ENCODE measurements at places on chromosomes 4 and X. TPM values are rescaled to one million over a fixed set of nuclear protein-coding genes. Genes with fewer than 3 reads are reported as not detected.

DNA sequence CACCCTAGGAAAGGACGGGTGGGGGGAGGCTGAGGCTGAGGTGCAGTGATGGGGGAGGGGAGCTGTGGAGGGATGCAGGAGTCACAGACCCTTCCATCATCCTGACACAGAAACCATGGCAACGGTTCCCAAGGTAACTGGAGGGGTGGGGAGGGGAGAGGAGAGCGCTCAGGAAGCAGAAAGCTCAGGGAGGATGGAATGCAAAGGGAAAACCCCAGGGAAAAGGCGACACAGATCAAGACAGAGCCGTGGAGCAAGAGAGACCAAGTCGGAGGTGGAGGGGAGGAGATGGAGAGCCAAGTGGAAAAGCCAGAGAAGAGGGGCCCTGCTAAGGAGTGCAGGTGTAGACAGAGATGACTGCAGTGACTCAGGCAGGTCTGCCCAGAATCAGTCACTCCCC is 14.5 kb downstream of the L1CAM start:
- no peak overlapping the region for H3K4me3 ChIP-seq
- no peaks in the 10 kb centered on the region for H3K27me3 ChIP-seq
- H3K27ac ChIP-seq, result no peak overlapping the region
- H3K4me1 ChIP-seq, result no peaks in the 10 kb centered on the region
- no peak for DNase-seq

Gene EDNRA
- 1.4 TPM for total RNA-seq

- H3K4me3 ChIP-seq, result no peak overlapping the region
- no peaks in the 10 kb centered on the region for H3K27me3 ChIP-seq
- DNase-seq, result peak; percentile 49
- H3K27ac ChIP-seq, result peak overlapping the region; percentile 44
Measured at GRCh38 chrX:46628460-46629371, 55.2 kb downstream of the CHST7 start.

DNA sequence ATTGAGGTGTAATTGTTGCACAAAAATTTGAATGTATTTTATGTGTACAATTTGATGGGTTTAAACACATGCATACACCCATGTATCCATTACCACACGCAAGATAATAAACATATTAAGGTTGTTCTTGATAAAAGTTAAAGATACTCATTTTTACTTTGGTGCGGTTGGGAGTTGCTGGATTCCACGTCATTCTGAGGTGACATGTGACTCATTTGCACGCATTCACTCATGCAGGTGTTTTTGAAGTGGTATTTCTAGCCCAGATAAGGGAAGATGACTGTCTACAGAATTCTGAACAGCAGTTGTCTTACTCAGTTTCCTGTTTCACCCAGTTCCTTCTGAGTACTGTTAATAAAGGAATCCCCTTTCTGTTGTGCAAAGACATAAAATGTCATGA is 142.0 kb downstream of the RTL3 start:
- no peak overlapping the region for H3K27ac ChIP-seq
- no peaks in the 10 kb centered on the region for H3K36me3 ChIP-seq
- H3K4me3 ChIP-seq, result no peak overlapping the region
- H3K4me1 ChIP-seq, result no peaks in the 10 kb centered on the region
- no peaks in the 10 kb centered on the region for H3K27me3 ChIP-seq
- no peak for DNase-seq

GRCh38 chr4:26299254-26299882 is 21.4 kb upstream of the RBPJ start:
- H3K27ac ChIP-seq, result no peak overlapping the region
- H3K27me3 ChIP-seq, result no peaks in the 10 kb centered on the region
- H3K36me3 ChIP-seq, result no peaks in the 10 kb centered on the region
- H3K4me1 ChIP-seq, result no peaks in the 10 kb centered on the region

DNA sequence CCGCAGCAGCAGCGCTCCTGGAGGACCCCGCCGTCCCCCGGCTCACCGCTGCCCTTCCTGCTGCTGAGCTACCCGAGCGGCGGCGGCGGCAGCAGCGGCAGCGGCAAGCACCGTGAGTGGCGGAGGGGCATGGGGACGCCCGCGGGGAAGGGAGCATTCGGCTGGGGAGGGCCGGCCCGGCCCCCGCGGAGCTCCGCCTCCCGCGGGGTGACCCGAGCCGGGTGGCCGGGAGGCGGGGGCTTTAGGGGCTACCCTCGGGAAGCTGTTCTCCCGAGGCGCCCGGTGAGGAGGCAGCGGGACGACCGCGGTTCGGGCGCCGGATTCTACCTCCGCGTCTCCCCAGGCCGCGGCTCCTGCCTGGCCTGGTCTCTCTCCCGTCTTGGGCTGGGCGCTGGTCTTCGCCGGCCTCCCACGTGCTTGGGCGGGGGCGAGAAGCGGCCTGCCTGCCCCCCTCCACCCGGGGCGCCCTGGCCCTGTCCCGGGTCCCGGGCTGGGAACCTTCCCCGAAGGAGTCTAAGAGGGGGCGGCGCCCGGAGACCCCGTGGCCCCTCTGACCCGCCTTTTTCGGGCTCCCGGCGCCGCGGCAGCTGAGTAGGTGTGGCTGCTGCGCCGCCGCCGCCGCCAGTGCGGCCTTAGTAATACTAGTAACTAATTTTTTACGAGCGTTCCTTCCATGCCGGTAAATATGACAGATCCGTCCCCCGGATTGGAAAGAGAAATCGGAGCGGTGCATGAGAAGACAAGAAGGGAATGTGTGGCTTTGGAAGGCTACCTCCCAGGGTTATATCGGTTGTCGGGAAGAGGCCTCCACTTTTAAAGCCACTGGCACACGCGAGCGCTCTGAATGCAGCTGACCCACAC is 16.4 kb upstream of the RUFY3 start:
- H3K4me3 ChIP-seq, result peak overlapping the region; percentile 77
- H3K27ac ChIP-seq, result peak overlapping the region; percentile 93
- H3K36me3 ChIP-seq, result no peaks in the 10 kb centered on the region
- no peaks in the 10 kb centered on the region for H3K27me3 ChIP-seq
- H3K4me1 ChIP-seq, result peaks cover 16% of the 10 kb centered on the region

Gene PAGE2
- not detected for total RNA-seq

- no peak for DNase-seq
- no peaks in the 10 kb centered on the region for H3K4me1 ChIP-seq
- H3K36me3 ChIP-seq, result no peaks in the 10 kb centered on the region
- no peaks in the 10 kb centered on the region for H3K27me3 ChIP-seq
- no peak overlapping the region for H3K4me3 ChIP-seq
Measured at GRCh38 chr4:101356928-101357327, 9.6 kb upstream of the PPP3CA start.

DNA sequence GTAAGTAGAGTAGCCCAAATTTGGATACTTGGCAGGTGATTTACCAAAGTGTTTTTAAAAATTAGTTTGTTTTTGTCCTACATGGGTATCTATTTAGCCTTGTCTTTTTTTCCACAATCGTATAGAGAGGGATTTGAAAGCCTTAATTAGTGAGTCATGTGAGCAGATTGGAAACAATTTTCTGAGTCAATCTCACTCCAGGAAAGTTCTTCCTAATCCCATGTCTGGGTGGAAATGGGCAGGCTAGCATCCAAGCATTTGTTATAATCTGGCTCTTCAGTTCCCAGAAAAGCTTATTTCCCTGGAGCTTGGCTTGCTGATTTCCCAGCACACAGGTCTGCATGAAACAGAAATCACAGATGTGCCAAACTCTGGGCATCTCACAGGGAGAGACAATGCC is 426.9 kb upstream of the BOD1L1 start:
- no peak for DNase-seq
- no peak overlapping the region for H3K27ac ChIP-seq
- H3K4me3 ChIP-seq, result no peak overlapping the region
- no peaks in the 10 kb centered on the region for H3K36me3 ChIP-seq

Gene GPR50
- not detected for total RNA-seq

- no peak for DNase-seq
- H3K4me3 ChIP-seq, result no peak overlapping the region
- H3K27ac ChIP-seq, result no peak overlapping the region
- no peaks in the 10 kb centered on the region for H3K36me3 ChIP-seq
- no peaks in the 10 kb centered on the region for H3K4me1 ChIP-seq
Measured at GRCh38 chrX:18348047-18348446, 6.4 kb downstream of the SCML2 start.

GRCh38 chr4:158739600-158739999 is 16.4 kb upstream of the PPID start:
- DNase-seq, result no peak
- no peak overlapping the region for H3K4me3 ChIP-seq
- H3K27me3 ChIP-seq, result no peaks in the 10 kb centered on the region
- H3K36me3 ChIP-seq, result no peaks in the 10 kb centered on the region
- H3K4me1 ChIP-seq, result no peaks in the 10 kb centered on the region
- H3K27ac ChIP-seq, result no peak overlapping the region

Gene CASP3
- 25.5 TPM for total RNA-seq

DNA sequence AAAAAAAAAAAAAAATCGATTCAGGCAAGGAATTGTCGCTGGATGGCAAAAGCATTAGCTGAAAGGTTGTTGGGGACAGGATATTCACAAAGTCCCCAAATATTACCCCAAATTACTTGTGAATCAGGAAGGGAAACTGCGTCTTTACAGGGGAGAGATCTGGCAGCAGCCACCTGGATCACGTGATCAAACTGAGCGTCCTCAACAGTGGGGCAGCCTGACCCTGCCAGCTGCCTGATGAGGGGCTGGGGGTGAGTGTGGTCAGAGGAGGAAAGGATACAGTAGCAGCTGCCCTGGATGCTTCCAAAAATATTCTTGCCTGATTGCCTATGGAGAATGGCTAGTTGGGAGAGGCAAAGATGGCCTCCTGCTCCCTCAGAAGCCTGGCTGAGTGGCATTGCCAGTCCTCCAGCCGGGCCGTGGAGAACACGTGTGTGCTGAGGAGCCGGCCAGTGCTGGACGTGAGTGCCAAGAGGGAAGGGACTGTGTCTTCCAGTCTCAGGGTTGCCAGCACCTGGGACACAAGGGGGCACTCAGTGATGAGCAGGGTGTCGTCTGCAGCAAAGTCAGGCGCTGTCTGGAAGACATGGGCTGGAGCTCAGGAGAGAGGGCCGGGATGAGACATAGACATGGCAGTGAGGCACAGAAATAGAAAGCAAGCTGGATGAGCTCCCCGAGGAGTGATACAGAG is 3.0 kb upstream of the LAGE3 start:
- DNase-seq, result no peak
- H3K27me3 ChIP-seq, result no peaks in the 10 kb centered on the region
- H3K4me3 ChIP-seq, result no peak overlapping the region

DNA sequence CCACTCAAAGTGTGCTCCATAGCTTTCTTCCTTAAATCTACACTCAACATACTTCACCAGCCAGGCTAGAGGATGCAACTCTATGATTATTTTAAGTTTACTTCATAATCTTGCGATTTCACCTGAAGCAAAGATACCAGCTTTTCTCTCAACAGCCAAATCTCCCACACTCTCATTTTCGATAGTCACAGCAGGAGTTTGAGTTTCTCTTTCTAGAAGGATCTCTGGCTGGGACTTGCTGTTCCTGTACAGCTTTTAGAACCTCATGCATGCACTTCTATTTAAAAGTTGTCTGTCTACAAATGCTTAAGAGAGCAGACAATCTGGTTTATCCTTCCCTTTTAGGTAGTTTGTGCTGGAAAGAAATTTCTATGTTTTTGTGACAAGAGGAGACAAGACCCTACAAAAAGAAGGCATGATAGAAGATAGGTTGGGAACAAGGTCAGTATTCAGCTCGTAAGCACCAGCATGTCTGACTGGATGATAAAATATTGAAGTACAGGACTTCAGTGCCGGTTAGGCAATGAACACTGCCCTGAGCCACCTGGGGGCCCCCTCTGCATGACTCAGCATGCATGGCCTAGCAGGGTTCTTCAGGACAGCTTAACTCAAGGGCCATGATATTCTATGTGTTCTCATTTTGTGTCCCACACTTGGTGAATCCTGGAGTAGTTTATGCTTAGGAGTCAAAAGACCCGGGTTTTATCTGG is 65.6 kb downstream of the ATXN3L start:
- H3K4me3 ChIP-seq, result no peak overlapping the region
- DNase-seq, result peak; percentile 10
- no peaks in the 10 kb centered on the region for H3K27me3 ChIP-seq
- H3K27ac ChIP-seq, result no peak overlapping the region
